ENCODE measurements at places on chromosomes 7 and 10. TPM values are rescaled to one million over a fixed set of nuclear protein-coding genes. Genes with fewer than 3 reads are reported as not detected.

DNA sequence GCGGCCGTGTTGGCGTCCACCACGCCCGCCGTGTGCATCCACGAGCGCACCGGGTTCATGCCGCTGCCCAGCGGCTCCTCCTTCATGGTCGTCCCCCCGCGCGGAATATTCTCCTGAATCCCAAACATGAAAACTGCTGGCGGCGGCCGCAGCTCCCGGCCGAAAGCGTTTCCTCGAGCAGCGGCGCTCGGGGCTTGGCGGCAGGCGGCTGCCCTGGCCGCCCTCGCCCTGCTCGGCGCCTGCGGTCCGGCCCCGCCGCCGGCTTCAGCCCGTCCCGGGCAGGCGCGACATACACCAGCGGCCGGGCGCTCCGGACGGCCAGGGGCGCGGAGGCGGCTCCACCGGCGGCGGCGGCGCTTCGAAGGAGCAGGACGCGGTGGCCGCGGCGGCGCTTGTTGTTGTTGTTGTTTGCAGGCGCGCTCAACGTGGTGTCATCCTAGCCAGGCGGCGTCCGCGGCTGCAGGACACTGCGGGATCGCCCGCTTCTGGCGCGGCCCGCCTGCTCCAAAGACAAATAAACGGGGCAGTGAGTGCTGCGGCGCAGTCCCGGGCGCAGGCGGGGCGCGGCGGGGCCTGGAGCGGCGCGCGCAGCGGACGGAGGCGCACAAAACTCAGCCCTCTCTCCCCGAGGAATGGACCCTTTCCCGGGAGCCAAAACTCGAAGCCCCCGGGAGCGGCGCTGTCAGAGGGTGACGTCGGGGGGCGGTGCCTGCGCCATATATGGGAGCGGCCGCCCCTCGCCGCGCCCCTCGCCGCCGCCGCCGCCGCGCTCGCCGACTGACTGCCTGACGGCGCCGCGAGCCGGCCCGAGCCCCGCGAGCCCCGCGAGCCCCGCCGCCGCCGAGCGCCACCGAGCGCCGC, at the start of gene EBF3:
EBF3 (minus strand) TSS at position 634 of the 861 bp plus-strand sequence; CDS start at position 128, 506 bp downstream.
- DNase-seq: peak; percentile 20

DNA sequence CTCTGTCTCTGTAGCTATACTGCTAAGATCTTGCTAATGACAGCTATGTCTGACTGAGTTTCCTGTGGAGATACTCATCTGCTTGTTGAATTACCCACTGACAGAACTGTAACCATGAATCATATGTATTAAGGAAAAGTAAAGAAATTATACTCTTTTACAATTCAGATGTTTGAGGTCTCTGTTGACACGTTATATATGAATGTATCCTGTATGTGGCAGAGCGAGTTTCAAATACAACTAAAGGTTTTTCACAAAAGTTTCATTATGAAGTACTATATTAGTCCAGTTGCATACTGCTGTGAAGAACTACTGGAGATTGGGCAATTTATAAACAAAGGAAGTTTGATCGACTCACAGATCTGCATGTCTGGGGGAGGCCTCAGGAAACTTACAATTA, 232.5 kb downstream of the CDK14 start:
- DNase-seq: no peak

GRCh38 chr10:76881477-76882220, 756.0 kb downstream of the KCNMA1 start:
- DNase-seq: no peak

DNA sequence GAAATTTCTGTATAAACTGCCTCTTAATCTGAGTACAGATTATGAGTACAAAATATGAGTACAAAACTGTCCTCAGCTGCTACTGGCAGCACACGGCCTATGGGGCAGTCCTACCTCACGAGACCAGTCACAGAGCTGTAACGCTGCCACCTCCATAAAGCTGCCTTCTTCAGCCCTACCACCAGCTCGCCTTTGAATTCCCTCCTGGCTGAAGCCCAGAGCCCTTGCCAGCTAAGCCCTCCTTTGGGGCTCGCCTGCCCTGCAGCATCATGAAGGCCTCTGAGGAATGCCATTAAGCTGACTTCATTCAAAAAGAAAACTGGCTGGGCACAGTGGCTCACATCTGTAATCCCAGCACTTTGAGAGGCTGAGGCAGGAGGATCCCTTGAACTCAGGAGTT, 180.0 kb upstream of the SH2B2 start:
- DNase-seq: no peak

- DNase-seq: no peak
Measured at GRCh38 chr7:44216019-44216418, 15.2 kb downstream of the YKT6 start.

GRCh38 chr10:35876248-35876647, 234.2 kb upstream of the FZD8 start:
- no peak for DNase-seq

DNA sequence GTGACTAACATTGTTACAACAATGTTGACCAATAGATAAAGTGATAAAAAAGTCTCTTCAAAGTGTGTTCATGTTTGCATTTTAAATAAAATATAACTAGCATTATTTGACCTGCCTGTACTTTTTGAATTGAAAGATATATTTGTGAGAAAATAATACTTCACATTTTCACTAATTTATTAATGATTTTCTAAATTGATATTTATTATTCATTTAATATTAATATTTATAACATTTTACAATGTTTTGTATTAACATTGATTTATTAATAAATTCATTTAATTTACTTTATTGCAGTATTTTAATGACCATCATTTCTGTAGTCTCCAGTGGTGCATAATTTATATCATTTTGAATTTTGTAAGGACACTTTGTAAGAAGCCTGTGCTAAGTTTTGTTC, 150.0 kb upstream of the BET1 start:
- no peak for DNase-seq

DNA sequence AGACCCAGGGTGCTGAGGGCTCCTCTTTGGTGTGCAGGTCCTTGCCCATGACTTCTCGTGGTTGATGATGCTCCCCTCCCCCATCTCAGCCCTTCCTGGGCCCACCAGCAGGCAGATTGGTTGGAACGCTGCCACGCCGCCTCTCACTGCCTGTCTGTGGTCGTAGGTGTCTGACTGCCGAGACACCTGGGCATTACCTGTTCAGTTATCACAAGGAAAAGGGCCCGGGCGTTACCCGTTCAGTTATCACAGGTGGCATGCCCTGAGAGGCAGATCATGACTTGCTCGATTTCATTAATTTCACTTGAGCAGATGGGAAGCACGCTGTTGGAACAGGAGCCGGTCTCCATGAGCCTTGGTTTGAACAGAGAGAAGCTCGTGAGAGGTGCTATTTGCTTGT, 42.5 kb downstream of the TACR2 start:
- no peak for DNase-seq

GRCh38 chr10:104907521-104907920, 266.4 kb downstream of the SORCS3 start:
- no peak for DNase-seq

The SORCS1 gene
- 0.20 TPM for total RNA-seq

DNA sequence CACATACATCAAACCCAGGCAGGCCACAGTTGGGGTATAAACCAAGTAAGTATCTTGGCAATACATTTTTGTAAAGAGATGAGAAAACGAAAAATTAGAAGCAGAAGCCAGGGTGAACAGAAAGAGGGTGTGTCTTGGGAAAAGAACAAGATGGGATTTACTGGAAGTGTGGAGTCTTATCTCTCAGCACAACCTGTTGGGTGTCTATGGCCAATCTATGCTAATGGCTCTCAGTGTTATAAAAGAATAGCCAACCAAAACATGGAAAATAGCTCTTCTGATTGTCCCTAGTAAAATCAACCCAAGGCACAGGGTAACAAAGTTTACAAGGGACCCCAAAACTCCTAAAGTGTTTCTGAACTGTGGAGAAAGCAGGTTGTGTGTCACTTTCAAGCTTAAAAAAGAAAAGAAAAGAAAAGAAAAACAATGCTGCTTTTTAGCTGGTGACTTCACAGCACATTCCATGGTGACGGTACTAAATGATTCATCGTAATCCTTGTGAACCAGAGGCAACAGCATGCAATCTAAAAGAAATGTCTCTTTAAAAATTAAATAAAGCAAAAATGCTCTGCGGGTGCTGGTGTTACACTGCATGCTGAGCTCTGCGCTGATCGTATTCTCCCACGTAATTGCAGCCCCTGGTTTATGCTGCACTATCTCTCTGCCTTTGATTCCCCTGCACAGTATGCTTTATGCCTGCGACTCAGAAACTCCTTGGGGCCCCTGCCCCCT, 100.8 kb downstream of the C10orf90 start:
- DNase-seq: peak; percentile 8

The UCMA gene
- not detected for total RNA-seq

GRCh38 chr7:155531681-155532080, 14.7 kb downstream of the CNPY1 start:
- DNase-seq: no peak

GRCh38 chr7:151767557-151767956, 109.4 kb downstream of the PRKAG2 start:
- no peak for DNase-seq

The HMX2 gene
- 1.1 TPM for total RNA-seq

DNA sequence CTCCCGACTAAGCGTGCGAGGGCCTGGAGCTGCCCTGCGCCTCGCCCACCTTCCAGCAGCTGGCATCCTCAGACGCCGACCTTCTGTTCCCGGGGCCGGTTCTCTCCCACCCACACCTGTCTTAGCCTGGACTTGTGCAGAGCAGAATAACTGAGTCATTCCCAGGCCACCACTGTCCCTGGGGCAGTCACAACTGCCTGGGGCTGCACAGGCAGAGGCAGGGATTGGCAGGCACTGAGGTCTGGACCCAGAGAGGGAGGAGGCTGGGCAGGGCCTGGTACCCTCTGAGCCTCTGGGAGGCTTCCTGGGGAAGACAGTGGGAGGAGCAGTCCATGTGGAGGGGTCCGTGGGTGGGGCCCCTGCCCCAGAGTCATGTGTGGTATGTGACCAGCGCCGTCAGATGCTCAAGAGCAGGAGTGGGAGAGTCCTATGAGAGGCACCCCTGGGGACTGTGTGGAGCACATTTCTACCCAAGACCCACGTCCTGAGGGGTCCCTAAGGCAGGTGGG, 74.3 kb downstream of the NKX6-2 start:
- DNase-seq: no peak

- no peak for DNase-seq
Measured at GRCh38 chr7:155252892-155253501, 44.7 kb upstream of the INSIG1 start.
